ENCODE measurements at places on chromosomes 13 and 19.

DNA sequence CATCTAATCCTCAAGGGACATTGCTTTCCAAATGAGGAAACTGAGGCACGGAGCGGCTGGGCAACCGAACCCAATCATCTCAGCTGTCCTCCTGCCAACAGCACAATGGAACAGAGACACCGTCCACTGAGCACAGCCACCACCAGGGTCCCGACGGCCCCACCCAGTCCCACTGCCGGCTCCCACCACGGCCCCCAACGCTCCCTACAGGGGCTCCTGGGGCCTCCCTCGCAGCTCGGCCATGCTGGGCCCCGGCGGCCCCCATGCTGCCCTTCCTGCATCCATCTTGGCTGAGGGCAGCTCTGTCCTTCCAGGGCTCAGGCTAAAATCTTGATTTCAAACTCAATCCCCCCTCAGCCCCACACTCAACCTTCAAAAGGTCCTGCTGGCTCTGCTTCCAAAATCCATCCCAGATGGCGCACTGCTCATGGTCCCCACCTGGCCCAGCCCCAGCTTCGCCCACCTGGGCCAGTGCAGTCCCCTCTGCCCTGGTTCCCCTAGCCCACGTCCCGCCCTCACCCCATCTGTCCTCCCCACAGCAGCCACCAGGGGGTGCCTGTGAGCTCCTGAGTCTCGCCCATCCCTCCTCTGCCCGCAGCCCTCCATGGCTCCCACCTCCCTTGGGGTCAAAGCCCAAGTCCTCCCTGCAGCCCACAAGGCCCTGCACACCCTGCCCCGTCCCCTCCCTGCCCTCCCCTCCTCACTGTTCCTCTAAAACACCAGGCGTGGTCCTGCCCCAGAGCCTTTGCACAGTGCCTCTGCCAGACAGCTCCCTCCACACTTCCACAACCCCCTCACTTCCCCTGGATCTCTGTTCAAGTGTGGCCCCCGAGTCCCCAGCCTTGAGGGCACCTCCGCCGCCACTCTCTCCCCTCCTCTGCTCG, 7.9 kb downstream of the PIP5K1C start:
- no peak for DNase-seq

GRCh38 chr19:35085947-35086346, 29.7 kb upstream of the FXYD3 start:
- DNase-seq = no peak

DNA sequence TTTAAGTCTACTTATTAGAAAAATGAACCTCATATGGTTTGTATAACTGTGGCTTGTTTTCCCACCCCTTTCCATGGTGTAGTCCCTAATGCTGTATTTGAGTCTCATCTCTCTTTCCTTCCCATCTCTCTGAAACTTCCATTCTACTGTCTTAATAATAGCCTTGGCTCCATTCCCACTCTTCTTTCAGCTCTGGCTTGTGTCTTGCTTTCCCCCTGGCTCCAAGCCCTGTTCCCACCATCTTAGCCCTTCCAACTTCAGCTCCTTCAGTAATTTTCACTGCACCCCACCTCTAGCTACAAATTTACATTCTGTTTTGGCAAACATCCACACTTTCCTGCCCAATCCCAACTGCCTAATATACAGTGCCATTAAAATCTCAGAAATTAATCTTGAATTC, 137.5 kb downstream of the SLITRK6 start:
- DNase-seq = no peak

DNA sequence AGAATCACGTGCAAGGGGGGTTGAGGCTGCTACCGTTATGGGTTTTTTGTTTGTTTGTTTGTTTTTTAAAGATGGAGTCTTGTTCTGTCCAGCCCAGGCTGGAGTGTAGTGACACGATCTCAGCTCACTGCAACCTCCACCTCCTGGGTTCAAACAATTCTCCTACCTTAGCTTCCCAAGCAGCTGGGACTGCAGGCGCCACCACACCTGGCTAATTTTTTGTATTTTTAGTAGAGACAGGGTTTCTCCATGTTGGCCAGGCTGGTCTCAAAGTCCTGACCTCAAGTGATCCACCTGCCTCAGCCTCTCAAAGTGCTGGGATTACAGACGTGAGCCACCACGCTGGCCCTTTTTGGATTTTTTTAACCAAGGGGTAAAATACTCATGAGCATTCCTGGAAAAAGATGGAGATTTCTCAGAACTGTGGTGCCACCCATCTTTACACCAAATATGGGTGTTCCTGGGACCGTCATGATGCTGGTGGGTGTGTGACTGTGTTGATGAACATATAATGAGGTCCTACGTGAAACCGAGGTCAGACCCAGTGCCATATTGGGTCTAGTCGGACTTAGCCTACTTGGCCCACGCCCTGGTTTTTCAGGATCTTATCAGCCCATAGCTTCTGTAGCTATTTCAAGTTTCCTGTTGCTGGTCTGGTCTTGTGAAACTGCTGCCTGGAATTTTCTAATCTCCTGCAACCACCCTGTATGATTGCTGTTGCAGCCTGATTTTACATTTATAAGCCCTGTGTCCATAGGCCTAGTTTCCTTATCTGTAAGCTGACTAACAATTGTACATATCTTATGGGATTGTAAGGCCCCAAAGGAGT, 6.2 kb downstream of the PPP1R15A start:
- no peak for DNase-seq

- no peak for DNase-seq
Measured at GRCh38 chr19:42634409-42635232, 39.9 kb upstream of the CEACAM8 start.

GRCh38 chr13:100100115-100100879, 11.4 kb downstream of the PCCA start:
- no peak for DNase-seq

- no peak for DNase-seq
Measured at GRCh38 chr13:25171517-25172302, at the start of gene AMER2. TSS of gene AMER2 (minus strand) at chr13:25172288. CDS start at chr13:25171619, 669 bp downstream.

DNA sequence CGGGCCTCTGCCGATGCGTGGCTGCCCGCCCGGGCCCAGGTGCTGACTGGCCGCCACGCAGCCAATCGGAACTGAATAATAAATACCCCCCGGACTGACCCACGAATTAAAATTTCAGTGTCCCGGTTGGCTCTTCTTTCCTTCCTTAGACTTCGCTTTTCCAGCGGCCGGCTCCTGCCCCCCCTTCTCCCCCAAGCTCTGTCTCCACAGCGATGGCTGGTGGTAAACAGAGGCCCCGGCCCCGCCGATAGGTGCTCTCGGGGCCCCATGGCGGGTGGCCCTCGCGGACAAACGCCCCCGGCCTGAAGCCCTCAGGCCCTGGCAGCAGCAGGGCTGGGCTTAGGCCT, 2.6 kb downstream of the ZBTB7A start:
- no peak for DNase-seq

- DNase-seq = peak; percentile 90
Measured at GRCh38 chr19:2491130-2491801, 15.3 kb downstream of the GADD45B start.

DNA sequence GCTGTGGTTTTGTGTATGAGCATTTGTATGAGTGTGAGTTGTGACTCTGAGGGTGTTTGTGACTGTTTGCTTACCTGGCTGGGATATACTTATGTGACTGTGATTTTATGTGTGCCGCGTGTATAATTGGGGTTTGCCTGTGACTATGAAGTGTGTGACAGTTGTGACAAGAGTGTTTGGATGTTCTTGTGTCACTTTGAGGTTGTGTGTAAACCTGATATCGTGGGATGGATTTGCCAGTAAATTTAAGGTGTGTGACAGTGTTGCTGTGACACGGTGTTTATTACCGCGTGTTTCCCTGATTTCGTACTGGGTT, 442 bp downstream of the ZNF420 start:
- DNase-seq = no peak

- DNase-seq = no peak
Measured at GRCh38 chr13:94209117-94209516, 270.4 kb downstream of the DCT start.

GRCh38 chr13:20921572-20921971, 19.0 kb upstream of the XPO4 start:
- DNase-seq = no peak

- DNase-seq = no peak
Measured at GRCh38 chr13:34391076-34391475, 551.0 kb upstream of the NBEA start.

GRCh38 chr13:95160112-95160906, 140.9 kb downstream of the ABCC4 start:
- DNase-seq = no peak

DNA sequence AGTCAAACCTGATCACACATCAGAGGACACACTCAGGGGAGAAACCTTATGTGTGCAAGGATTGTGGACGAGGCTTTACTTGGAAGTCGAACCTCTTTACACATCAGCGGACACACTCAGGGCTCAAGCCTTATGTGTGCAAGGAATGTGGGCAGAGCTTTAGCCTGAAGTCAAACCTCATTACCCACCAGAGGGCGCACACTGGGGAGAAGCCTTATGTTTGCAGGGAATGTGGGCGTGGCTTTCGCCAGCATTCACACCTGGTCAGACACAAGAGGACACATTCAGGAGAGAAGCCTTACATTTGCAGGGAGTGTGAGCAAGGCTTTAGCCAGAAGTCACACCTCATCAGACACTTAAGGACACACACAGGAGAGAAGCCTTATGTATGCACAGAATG, 8.2 kb upstream of the ZNF527 start:
- no peak for DNase-seq

DNA sequence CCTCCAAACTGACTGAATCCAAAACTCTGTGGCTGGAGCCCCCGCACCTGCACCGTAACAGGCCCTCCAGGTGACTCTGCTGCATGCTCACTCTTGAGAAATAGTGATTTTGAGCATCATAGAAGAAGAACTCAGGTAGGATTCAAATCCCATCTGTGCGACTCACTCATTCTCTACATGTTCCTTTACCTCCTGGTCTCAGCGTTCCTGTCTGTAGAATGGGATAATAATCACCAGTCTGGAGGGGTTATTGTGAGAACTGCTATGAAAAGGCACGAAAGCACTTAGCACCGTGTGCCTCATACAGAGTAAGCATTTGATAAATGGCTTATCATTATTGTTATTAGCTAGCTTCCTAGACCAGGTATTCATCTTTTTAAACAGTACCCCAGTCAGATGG, 36.5 kb upstream of the NPAS1 start:
- no peak for DNase-seq

DNA sequence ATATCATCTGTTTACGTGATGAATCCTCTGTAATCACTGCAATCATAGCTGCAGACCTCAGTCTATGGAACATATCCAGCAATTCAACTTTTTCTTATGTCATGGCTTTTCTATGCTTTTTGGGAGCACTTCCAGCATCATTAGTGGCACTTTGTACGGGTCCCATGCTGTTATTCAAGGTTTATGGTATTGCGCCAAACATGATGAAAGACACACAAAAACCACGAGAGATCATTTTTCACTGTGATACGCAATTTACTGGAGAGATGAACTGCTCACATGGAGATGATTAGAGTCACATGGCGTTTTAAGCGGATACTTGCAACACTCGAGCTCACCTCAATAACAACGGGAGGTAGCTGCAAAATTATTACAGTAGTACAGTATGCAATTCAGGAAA, 2101.7 kb upstream of the PCDH20 start:
- peak; percentile 5 for DNase-seq

- DNase-seq = no peak
Measured at GRCh38 chr19:5838353-5839064, 993 bp downstream of the FUT6 start.

DNA sequence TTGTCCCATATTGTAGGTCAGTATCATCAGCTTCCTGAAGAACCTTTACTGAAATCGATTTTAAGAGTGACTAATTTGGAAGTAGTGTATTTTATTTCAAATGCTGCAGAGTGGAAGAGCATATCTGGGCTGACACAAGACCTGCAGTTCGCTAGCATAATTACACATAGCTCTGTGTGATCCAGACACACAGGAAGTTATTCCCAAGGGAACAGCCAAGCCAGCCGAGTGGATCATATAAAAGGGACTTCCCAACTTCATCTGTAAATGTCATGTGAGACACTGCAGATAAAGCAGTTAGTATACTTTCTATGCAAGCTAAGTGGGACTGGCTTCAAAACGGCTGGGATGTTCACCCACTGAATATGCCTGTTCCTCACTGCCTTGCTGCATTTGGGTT, 760.4 kb downstream of the SLITRK1 start:
- DNase-seq = no peak

- DNase-seq = no peak
Measured at GRCh38 chr13:35729926-35730627, 253.6 kb upstream of the MAB21L1 start.

DNA sequence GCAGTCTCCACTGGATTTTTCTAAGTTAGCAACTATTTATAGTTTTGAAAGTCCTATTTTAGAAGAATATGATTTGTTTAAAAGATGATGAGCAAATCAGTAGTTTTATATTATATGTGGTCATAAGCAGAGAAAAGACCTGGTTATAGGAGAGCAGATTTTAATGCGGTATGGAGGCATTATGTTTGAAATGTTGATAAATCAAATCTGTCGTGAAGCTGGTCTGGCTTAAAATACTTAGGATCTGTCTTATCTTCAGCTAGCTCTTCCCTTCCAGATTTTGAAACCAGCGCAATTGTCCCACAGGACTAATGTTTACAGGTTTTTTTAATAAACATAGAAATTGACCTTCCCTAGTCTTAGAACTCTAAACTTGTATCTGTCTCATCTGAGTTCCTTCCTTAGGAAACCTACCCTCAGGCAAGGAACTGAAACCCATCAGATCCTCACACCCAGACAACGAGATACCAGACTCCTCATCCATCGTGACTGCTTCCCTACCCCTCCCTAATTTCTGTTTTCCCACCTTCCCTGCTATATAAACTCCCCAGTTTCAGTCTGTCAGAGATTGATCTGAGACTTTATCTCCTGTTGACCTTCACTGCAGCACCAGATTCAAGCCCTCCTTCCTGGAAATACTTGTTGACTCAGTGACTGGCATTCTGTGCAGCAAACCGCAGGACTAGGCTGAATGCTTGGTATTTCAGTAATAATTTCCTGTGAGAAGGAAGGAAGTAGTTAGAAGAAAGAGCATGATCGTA, 37.8 kb upstream of the CXCL17 start:
- no peak for DNase-seq

DNA sequence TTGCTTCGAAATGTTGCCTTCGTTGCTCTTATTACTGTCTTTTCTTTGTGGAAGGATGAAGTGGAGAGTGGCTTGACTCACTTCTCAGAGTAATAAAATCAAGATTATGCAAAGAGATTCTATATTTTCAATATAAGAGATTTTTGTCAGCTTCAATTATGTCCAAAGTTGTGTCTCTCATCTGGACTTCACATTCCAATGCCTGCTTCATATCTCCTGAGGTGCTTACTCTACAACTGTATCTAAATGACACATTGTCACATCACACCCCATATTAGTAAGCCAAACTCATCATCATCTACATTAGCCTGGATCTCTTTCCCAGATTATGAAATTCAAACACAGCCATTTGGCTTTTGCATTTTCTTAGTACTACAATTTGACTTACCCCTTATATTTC, 409.4 kb downstream of the DACH1 start:
- no peak for DNase-seq
